ENCODE measurements at places on chromosomes 2 and 18. TPM values are rescaled to one million over a fixed set of nuclear protein-coding genes. Genes with fewer than 3 reads are reported as not detected.

Gene EMX1
- polyA plus RNA-seq, result 52.2 TPM

Gene TOGARAM2
- polyA plus RNA-seq, result 1.3 TPM

Gene NLRC4
- 0.97 TPM for polyA plus RNA-seq

Gene RAB31
- 35.6 TPM for polyA plus RNA-seq

Gene CCDC74A
- 16.0 TPM for polyA plus RNA-seq

Gene IL1R2
- 0.66 TPM for polyA plus RNA-seq

Gene FIGN
- polyA plus RNA-seq, result 10.0 TPM

Gene HAAO
- 37.2 TPM for polyA plus RNA-seq

Gene FAM110C
- polyA plus RNA-seq, result 13.3 TPM

Gene LOXHD1
- polyA plus RNA-seq, result 0.69 TPM

Gene TMEM87B
- polyA plus RNA-seq, result 18.7 TPM

Gene SCN3A
- 0.84 TPM for polyA plus RNA-seq

Gene ANKRD23
- polyA plus RNA-seq, result 4.7 TPM

Gene ZAP70
- polyA plus RNA-seq, result 1.7 TPM

Gene VWC2L
- polyA plus RNA-seq, result 0.10 TPM

Gene ABCG5
- 0.42 TPM for polyA plus RNA-seq

- DNase-seq, result no peak
Measured at GRCh38 chr2:239743206-239743605, 281.9 kb downstream of the NDUFA10 start.

DNA sequence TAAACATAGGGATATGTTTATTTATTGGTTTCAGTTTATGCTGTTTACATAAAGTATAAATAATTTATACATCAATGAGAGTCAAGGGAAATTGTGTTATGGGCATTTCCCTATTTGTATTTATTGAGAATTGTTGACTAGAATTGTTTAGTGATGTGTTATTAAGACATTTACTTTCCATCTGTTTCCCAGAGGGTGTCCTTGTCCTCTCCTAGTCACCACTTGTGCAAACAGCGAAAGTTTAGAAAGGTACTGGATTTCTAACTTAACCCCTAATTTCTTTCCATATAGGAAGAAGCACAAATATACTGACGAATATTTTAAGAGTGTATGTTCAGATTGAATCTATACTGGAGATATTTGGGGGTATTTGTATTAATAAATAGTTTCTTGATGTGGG, 6.7 kb downstream of the UBE2E3 start:
- DNase-seq, result no peak

GRCh38 chr2:2580341-2580740, 249.3 kb upstream of the MYT1L start:
- no peak for DNase-seq

DNA sequence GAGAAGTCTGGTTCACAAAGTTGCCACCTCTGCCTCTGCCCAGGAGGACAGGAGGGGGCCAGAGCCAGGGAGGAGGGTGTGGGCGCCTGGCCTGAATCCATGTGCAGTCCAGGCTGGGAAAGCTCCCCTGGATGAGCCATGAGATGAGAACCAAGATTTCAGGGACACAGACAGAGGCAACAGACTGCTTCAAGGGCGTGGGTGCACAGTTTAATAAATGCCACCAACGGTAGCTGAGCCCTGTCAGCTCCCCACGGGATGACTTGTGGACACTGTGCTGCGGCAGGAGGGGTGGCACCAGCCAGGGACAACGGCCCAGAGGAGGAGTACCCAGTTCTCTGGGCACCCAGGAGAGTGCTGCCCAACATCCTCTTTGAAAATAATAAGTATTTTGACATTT, 15.2 kb downstream of the CAPG start:
- no peak for DNase-seq

DNA sequence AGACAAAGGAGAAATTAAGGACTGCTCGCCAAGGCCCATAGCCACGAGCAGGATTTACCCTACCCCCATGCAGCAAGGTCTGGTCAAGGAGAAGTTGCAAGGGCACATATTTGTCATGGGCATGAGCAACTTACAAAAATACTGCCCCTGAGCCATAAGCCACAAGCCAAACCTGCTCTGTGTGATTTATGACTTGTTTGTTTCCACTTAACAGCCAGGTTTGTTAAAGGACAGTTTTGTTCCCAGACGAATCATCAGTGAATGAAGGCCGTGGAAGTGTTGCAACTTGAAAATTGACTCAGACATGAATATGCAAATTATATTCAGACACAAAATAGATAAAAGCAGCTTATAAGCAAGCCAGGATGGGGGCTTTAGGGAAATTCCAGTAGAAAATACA, 31.3 kb upstream of the EVA1A start:
- DNase-seq, result no peak

GRCh38 chr18:4750393-4751346, 295.6 kb upstream of the DLGAP1 start:
- DNase-seq, result no peak

GRCh38 chr2:135994281-135994680, 8.9 kb upstream of the DARS1 start:
- DNase-seq, result no peak

DNA sequence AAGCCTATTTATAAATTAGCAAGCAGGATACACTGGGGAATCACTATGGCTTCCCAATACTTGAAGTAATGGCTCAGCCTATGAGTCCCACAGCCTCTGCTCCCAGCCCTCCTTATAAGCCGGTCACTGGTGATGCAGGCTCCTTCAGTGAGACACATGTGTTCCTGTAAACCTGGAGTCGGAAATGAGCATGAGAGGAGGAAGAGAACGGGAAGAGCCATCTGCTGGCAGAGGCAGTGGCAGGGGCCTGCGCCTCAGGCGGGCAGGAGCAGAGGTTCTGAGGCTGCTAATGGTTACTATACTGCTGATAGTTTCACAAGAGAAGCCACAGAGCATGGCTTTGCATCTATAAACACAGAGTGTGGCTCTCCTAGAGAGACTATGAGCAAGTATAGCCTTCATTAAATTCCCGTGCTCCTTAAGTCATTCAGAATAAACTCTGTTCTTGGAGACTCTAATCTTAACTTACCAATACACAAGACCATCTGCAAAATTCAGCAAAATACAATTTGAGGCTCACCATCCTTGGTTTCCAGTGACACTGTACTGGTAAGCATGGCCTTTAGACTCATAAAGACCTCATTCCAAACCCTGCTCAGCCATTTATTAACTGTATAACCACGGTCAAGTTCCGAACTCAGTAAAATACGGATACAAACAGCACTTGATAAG, 63.3 kb downstream of the FBXO15 start:
- DNase-seq, result no peak

- no peak for DNase-seq
Measured at GRCh38 chr2:57760381-57760801, 286.2 kb upstream of the VRK2 start.

DNA sequence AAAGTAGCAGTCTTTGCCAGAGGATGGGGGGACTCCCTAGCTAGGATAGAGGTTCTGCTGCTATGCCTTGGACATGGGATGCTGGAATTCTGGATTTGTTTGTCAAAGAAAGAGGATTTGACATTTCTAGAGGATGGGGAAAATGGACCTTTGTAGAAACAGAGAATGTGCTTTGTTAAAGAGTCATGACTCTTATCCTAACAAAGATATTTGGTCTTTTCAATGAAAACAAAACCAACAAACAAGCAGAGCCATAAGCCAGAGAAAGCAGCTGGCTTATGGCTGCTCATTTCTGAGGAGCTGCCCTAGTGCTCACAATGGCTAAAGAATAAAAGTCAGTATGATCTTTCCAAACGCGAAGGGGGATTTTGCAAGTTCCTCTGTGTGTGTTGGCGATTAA, 40.8 kb upstream of the MAPRE2 start:
- no peak for DNase-seq

- DNase-seq, result no peak
Measured at GRCh38 chr2:56749152-56749752, 565.5 kb downstream of the CCDC85A start.

GRCh38 chr2:132991471-132992045, 321.6 kb upstream of the LYPD1 start:
- DNase-seq, result no peak

DNA sequence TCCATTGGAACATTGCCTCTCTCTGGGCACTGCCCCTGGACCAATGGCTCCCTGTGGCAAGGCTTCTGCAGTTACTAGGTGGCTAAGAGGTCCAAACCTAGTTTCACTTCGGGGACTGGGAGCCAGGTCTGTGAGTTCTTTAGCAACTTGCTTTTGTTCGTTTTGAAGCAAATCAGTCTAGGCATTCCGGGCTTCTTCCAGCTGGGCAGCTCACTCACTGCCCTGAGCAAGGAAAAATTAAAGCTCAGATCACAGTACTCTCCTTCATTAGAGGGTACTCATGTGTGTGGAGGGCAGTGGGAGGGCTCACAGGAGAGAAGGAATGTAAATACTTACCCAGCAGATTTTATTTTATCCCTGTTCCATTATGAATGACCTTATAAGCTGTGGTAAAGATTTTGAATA, 80.3 kb downstream of the SPP2 start:
- no peak for DNase-seq

DNA sequence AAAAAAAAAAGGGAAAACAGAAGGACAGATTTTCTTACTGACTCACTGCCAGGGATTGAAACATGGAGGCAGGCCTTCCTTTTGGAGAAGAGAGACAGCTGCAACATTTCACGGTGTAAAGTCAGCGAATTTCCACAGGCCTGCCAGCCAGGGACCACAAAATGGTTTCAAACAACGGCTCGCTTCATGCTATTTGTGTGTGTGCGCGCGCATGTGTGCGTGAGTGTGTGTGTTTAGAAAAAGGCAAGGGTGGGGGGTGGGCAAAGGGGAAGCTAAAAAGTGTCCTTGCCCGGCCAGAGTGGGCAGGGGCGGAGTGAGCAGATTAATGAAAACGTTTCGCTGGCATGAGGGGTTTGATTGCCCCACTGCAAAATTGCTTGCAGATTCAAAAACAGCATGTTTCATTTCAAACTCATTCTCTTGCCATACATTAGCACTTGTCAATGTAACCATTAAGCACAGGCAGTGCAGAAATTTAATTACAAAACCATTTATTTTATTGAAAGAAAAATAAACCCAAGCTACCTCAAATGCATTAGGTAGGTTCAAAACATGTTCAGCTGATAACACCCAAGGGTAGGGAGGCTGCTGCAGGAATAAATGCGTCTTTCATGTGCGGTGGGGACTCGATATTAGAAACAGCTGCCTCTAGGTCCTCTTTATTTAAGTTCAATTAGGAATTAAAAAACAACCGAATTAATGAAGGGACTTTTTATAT, 182.1 kb upstream of the SIX2 start:
- no peak for DNase-seq

DNA sequence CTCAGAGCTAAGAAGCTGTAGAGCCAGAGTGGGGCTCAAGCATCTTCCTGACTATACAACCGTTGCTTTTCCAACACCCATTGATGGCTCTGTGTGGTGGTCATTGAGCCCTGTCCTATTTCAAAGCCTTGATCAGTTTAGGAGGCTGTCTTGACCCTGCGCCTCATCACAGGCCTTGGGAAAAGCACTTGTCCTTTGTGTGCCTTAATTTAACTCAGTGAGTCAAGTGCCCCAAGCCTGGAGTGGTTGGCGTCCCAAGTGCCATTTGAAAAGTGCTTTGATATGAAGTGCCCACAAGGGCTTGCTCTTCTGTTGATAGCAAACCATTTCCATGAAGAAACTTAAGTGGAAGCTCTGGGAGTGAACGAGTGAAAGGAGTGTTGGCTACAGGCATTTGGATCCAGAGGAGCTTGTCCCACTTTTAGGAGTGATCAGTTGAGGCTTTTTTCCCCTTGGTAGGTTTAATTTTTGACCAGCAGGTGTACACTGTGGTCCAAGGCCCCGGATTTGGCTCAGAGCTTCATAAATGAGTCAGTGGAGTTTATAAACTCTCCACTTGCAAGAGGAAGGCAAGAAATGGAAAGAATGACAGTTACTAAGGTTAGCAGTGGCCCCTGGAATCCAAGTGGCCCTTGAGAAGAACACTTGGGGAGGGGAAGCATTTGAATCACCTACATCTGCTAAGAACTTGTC, 50.3 kb downstream of the ACTR2 start:
- no peak for DNase-seq

DNA sequence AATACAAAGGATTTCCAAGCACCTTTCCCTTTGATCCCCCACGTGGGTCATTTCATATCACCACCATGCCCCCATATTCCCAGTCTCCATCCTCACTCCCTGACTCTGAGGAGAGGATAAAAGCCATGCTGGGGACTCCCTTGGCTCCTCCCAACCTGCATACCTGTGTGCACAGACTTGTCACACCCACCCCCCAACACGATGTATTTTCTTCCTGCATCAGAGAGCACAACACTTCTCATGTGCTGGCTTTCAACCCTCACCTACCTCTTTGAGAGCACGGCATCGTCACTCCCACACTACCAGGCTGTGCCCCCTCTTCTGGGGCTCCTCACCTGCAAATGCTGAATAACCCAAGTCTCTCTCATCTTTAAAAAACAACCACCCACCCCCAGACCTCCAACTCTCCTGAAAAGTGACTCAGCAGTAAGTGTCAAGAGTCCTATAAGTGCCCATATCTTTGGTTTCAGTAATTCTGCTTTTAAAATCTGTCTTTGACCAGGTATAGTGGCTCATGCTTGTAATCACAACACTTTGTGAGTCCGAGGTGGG, 53.1 kb downstream of the AP1S3 start:
- no peak for DNase-seq

- no peak for DNase-seq
Measured at GRCh38 chr2:36497570-36498163, 100.3 kb downstream of the FEZ2 start.

DNA sequence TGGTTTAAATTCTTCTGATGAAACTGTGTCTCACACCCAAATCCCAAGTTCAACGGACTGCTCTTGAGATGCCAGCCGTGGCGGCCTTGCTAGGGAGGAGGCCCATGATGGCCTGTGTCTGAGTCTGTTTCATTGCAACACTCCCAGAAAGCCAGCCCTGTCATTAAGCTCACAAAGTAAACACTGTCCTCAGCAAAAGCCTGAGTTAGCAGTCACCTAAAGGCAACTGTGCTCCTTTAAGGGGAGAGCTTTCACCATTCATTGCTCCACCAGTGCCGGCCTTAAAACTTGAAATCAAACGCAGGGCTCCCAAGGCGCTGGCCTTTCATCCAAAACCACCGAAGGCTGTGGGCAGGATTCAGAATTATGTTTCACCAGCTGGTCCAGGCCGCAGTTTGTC, 42.5 kb upstream of the PPP1CB start:
- no peak for DNase-seq

- no peak for DNase-seq
Measured at GRCh38 chr2:183028108-183028507, 10.1 kb downstream of the NCKAP1 start.

- no peak for DNase-seq
Measured at GRCh38 chr2:156464106-156464505, 27.9 kb downstream of the GPD2 start.

DNA sequence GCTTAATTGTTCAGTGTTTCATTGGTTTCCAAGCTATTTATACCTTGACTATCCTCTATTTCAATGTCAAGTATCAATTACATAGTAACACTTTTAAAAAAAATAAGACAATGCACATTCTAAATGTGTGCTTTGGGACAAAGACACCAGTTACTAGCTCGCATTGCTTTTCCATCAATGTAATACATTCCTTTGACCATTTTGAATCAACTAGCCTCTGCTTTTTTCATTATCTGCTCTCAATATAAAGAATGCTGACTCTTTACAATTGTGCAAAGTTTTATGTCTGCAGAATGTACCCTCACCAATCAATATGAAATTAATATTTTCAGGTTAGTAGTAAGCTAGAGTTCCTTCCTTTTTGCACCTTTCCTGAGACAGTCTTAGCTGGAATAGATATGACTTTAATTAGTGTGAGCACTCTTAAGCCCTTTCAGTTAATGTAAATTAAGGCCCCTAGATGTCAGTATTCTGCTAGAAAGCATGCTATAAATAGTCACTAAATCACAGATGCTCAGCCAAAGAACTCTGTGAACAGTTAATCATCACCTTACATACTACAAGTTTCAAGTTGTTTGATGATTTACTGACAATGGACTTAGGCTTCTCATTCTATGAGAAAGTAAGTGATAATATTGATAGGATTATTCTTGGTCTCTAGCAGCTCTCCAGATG, 413.6 kb downstream of the PTH2R start:
- no peak for DNase-seq
